NCI-H446 (cell line): ENCODE measurements at places on chromosomes 11 and 22.

GRCh38 chr11:7577291-7578190 lies 63.7 kb downstream of the PPFIBP2 start:
- no peak for DNase-seq

- no peak for DNase-seq
These were observed 593.7 kb upstream of the LUZP2 start for GRCh38 chr11:23903044-23903704.

GRCh38 chr11:114084414-114084813 lies 24.9 kb downstream of the ZBTB16 start:
- DNase-seq = no peak

DNA sequence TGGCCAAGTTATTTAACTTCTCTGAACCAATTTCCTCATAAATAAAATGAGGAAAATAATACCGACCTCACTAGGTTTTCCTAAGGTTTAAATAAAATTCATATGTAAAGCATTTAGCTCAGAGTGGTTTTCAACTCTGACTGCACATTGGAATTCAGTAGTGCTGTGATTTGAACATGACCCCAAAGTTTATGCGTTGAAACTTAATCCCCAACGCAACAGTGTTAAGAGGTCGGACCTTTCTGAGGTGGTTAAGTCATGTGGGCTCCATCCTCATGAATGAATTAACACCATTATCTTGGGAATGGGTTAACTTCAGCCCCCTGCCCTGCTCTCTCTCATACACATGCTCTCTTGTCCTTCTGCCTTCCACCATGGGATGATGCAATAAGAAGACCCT lies 322.2 kb downstream of the AASDHPPT start:
- DNase-seq = no peak

DNA sequence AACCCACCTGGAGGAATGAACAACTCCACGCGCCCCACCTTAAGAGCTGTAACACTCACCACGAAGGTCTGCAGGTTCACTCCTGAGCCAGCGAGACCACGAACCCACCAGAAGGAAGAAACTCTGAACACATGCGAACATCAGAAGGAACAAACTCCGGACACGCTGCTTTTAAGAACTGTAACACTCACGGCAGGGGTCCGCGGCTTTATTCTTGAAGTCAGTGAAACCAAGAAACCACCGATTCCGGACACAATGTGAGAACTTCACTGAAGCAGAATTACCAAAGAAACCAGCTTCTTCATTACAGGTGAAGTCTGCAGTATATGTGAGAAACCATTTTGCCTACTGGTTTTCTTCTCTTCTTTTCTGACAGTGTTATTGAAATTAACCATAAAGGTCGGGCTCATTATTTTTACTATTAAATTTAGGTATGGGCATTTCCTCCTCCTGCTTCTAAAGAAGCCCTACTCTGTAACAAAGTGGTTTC lies 303.0 kb downstream of the KCNA4 start:
- no peak for DNase-seq

- no peak for DNase-seq
These were observed 22.7 kb downstream of the KCNQ1OT1 start for GRCh38 chr11:2677127-2677526.

- DNase-seq = no peak
These were observed 947.7 kb upstream of the TENM4 start for GRCh38 chr11:80388536-80388935.

DNA sequence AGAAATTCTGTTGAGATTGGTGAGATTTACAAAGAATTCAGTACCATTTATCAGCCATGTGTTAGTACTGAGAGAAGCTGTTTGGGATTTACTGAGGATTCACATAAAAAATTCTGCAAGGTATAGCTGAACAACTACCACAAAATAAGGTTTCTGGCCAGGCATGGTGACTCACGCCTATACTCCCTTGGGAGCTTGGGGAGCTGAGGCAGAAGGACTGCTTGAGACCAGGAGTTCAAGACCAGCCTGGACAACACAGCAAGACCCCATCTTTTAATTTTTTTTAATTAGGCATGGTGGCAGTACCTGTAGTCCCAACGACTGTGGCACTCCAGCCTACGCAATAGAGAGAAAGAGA lies 86.7 kb downstream of the SIK3 start:
- no peak for DNase-seq

DNA sequence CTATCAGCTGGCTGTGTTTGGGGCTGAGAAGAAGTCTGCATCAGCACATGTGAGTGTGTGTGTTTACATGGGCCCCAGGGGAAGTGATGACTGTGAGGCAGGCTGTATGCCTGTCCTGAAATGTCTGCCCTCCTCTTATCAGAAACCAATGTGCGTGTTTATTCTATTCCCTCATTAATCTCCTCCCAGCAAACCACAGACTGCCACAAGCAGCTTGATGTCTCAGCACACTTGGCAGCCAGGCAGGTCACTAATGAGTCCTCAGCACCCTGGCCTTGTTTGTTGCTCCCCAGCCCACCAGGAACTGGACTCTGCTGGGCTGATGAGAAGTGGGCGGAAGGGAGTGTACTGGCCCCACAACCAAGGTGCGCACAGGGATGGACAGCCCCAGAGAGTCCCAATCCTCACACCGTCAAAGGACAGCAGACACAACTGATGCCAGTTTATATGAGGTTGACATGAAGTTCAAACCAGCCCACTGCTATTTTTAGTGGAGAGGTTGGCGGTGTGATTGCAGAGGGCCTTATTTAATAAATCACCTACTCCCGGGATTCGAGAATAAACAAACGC lies 225.8 kb downstream of the ETS1 start:
- no peak for DNase-seq

DNA sequence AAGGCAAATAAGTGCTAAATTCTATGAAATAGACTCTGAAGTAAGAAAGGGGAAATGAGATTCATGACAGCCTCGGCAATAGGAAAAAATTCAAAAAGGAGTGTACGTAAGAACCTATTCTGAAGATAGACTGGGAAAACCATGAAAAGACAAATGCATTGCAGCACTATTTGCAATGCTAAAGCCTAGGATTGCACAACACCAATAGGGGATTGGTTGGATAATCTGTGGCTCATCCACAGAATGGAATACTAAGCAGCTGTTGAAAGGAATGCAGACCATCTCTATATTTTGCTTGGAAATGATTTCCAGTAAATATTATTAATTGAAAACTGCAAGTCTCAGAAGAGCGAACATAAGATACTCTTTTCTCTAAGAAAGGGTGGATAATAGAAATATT lies 91.7 kb upstream of the CLMP start:
- DNase-seq = no peak

DNA sequence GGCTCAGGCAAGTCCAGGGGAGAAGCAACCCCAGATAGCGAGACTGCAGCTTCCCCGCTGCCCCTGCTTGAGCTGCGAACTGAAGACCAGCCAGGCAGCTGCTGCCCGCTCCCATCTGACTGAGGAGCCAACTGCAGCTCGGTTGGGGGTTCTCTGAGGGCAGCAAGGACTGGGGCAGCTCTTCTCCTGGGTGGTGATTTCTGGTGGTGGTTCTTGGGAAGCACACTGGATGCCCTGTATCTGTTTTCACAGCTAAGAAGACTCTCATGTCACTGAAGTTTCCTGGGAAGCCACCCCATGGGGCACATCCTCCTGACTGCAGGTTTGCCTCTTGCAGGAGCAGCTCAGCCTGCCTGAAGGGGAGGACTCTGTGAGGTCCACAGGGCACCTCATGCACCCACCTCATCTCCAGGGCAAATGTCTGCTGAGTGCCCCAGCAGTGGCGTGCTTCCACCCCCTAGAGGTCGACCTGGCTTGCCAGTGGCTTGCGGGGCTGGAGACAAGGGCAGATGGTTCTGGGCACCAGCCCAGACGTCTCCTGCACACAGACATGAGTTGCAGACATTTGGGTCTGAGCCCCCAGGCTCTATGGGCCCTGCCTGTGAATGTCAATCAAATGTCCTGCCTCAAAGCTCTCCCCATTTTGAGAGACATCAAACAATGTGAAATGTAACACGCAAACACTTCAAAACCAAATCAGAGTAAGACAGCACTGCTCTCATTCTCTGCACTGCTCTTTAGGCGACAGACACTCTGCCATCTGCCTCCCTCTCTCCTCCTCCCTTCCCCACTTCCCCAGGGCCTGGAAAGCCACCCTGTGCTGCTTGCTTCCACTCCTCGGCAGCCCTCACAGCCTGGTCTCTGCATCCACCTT lies 800.9 kb downstream of the BRD1 start:
- no peak for DNase-seq

GRCh38 chr11:70135625-70136059 lies 57.5 kb downstream of the ANO1 start:
- DNase-seq = no peak
